Liver (tissue), 10 donors: ENCODE measurements at places on chromosomes 2 and 18.

GRCh38 chr2:20525041-20526035 is 78.5 kb downstream of the RHOB start:
- DNase-seq, result no peak

GRCh38 chr18:3350566-3351527 is 88.9 kb downstream of the MYL12B start:
- no peak for DNase-seq

DNA sequence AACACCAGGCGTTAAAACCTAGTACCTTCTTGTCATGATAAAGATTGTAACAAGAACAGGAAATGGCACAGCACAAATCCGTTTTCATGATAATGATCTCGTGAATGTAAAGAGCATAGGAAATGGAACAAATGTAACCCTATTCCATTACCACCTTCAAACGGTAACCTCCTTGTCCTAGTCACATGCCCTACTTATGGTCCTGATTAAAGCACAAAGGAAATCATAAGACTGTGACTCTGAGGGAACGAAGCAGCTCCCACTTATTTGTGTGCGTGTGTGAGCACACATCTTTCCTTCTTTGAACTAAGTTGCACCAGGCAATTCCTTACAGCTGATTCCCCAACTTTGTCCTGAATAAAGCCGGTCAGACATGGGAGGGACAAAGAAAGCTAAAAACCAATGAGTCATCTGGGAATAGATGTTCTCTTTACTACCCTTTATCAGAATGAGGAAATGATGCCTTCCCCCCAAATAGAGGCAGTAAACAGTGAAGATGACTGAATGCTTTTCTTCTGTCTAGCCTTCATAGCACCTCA is 192.6 kb downstream of the IKZF2 start:
- no peak for DNase-seq

DNA sequence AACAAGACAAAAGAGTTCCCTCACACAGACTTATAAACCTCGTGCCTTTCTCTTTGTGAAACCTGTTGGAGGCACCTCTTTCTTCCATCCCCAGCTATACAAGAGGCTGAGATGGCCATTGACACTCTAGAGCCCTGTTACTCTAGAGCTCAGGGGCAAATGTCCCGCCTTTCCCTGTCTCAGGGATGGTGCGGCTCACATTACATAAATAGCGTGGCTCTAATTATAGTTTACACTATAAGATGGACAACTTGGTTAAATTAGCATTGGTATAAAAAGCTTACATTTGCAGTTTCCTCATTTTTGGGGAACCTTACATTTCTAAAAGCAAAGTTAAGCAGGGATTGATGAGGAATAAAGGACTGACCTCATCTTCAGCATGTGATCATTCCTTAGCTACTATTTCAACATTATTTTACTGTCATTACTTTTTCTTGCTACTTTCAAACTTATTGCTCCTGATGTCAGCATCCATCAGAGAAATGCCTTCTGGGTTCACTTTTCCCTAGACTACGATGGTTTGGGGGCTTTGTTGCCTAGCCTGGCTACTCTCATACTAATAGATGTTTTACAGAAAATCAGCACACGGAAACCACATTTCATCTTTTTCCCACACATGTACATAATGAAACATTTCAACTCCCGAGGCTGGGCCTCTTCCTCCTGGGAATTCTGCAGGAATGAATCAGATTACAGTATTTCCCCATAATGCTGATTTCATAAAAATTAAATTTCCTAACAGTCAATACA is 40.4 kb downstream of the FTCDNL1 start:
- DNase-seq, result no peak

GRCh38 chr2:3483227-3483985 is 35.9 kb downstream of the ADI1 start:
- DNase-seq, result no peak
